NCI-H1694 (cell line): ENCODE measurements at places on chromosomes 6 and 20.

- no peak for DNase-seq
Measured at GRCh38 chr6:76972474-76972873, 490.8 kb downstream of the HTR1B start.

GRCh38 chr20:45429618-45430017 is 13.7 kb downstream of the PIGT start:
- no peak for DNase-seq

- no peak for DNase-seq
Measured at GRCh38 chr6:73262671-73263569, at the start of gene KHDC1. Gene KHDC1, minus strand, starts transcription at chr6:73263196. Its CDS starts 20,679 bp downstream, at chr6:73242517.

- no peak for DNase-seq
Measured at GRCh38 chr6:49890988-49891387, 24.7 kb upstream of the CRISP1 start.

DNA sequence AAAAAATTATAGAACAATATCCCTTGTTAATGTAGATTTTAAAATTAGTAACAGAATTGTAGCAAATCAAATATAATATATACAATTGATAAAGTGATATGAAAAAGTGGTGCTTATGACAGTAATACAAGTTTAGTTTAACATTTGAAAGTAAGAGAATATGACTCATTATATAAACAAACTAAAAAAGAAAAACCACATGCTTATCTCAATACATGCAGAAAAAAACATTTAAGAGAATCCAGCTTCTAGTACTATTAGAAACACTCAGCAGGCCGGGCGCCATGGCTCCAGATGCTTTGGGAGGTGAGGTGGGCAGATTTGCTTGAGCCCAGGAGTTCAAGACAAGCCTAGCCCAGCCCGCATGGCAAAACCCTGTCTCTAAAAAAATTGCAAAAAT is 60.7 kb upstream of the LAMA2 start:
- no peak for DNase-seq

- no peak for DNase-seq
Measured at GRCh38 chr20:41359541-41360011, 7.0 kb downstream of the EMILIN3 start.

DNA sequence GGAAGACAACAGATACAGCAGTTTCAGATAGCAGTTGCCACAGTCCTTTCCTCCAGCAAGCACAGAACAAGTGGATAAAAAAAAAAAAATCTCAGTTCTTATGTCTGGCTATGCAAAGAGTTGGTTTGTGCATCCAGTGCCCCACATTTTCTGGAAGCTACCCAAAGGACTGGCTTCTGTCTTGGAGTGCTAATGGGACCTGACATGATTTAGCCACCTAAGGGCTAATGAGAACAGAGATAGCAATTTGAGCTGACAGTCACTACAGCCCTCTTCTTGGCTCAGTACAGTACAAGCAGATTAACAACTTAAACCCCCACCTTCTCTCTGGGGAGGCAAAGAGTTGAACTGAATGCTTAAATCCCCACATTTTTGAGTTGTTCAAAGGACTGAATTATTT is 976.8 kb downstream of the TBC1D32 start:
- DNase-seq, result no peak

DNA sequence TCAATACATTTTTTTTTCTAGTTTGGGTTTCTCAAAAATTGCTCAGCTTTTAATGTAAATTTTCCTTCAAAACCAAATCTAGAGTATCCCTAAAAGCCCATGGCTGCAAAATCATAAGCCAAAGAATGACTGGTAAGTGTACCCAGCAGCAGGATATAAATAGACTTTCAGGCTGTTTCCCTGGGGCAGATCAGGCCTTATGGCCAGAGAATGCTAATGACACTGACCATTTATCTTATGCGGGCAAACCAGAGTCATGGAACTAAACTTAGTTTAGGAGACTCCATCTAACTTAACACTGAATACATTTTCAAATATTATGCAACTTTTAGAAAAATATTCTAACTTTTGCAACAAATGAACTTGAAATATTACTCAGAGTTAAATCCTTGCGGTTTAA is 7.4 kb downstream of the OSER1 start:
- DNase-seq, result no peak

- no peak for DNase-seq
Measured at GRCh38 chr20:23631981-23632710, 5.6 kb downstream of the CST3 start.

- no peak for DNase-seq
Measured at GRCh38 chr6:30814146-30815040, 69.9 kb upstream of the DDR1 start.

- DNase-seq, result no peak
Measured at GRCh38 chr6:2948228-2949025, 22.9 kb downstream of the SERPINB6 start.

GRCh38 chr6:126027601-126028000 is 41.3 kb downstream of the TRMT11 start:
- DNase-seq, result no peak

- DNase-seq, result no peak
Measured at GRCh38 chr6:169220068-169220964, 33.3 kb downstream of the THBS2 start.

DNA sequence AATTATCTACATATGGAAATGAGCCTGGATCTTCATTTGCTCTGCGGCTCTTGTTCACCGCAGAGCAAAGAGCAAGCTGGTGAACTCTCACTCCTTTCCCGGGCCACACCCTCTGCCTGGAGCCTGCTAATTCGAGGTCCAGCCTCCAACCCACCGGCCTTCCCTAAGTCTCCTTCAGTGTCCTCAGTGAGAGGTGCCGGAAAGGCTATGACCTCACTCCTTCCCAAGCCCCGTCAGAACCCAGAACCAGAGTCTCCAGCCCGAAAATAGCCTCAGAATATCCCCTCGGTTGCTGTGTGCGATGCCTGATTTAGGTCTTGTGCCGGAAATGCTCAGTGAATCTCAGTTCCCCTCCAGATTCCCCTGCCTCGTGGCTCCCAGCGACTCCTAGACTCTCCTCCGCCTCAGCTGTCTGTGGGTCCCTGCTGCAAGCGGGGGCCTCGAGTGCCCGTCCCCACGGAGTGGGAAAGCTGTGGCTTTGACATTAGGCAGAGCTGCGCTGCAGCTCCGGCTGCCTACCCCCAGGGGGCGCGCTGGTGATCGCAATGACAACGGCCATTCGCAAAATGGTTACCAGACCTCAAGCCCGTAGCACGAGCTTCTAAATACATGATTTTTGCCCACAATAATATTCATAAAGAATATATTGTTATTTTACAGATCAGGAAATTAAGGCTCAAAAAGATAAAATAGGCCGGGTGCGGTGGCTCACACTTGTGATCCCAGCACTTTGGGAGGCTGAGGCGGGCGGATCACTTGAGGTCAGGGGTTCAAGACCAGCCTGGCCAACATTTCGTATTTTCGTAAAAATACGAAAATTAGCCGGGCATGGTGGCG is 4.1 kb upstream of the BNIP5 start:
- peak; percentile 31 for DNase-seq

GRCh38 chr6:80959034-80959433 is 793.4 kb downstream of the TENT5A start:
- DNase-seq, result no peak
